CMK (cell line): ENCODE measurements at places on chromosomes 11 and 22.

DNA sequence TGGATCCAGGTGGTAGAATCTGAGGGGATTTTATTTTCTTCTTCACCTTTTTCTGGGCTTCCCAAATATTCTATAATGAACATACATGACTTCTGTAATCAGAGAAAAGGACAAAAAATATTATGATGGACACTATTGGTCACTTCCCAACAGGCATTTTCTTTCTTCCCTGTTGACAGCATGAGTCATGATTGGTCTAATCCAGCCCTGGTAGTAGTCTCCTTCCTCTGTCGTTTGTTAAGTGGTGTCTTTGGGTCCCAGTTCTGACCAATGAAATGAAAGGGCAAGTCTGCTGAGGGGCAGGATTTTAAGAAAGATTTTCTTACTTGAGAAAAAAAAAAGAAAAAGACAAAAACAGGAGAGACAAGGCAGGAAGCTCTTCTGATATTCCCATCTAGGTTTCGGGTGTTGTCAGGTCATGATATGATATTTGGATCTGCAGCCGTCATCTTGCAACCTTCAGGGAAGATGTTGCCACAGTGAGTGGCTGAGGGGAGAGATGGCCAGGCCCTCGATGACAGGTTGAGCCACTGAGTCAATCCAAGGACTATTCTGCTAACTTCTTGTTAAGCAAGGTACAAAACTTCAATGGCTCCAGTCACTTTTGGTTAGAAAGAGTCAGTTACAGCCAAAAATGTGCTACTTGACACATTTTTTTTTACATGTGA is 23.3 kb upstream of the PLEKHB1 start:
- no peak for DNase-seq

DNA sequence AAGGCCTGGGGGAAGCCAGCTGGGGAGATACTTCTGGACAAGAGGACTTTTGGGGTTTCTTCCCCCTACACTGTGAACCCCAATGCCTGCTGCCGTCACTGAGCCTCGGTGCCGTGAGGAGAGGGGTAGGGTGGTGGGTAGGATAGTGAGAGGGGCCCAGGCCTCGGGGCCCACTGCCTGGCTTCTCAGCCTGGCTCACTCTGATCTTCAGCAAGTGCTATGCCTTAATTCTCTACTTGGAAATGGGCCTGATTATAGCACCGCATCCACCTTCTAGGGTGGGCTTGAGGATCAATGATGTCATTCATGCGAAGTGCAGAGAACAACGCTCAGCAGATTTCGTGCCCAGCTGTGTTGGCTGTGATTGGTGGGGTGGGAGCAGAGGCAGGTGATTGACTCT is 76.7 kb upstream of the NECTIN1 start:
- DNase-seq, result no peak

DNA sequence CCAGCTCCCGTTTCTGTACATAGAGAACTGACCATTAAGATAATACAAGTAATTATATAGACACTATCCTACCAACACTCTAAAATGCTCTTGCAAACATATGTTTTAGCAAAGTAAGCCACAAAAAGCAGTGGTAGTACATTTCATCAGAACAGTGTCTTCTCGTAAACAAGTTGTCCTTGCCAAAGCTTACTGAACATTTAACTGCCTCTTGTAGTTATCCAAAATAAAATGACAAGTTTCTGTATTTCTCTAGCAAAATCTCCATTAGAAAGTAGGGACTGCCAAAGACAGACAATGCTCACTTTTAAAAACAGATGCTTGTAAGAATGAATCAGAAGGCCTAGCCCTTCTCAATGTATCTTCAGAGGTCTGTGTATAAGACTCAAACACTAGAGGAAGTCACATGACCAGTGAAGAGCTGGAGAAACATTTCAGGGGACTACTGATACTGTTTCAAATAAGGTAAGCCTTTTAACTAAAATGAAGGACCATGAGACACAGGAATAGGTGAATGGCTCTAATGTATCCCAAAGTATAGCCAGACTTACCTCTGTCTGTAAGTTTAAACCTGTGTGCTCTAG is 7.8 kb upstream of the ZC3H12C start:
- DNase-seq, result no peak

GRCh38 chr11:34064291-34064690 is 12.8 kb downstream of the CAPRIN1 start:
- DNase-seq, result no peak

GRCh38 chr22:20223421-20224255 is 44.5 kb downstream of the RTN4R start:
- no peak for DNase-seq

DNA sequence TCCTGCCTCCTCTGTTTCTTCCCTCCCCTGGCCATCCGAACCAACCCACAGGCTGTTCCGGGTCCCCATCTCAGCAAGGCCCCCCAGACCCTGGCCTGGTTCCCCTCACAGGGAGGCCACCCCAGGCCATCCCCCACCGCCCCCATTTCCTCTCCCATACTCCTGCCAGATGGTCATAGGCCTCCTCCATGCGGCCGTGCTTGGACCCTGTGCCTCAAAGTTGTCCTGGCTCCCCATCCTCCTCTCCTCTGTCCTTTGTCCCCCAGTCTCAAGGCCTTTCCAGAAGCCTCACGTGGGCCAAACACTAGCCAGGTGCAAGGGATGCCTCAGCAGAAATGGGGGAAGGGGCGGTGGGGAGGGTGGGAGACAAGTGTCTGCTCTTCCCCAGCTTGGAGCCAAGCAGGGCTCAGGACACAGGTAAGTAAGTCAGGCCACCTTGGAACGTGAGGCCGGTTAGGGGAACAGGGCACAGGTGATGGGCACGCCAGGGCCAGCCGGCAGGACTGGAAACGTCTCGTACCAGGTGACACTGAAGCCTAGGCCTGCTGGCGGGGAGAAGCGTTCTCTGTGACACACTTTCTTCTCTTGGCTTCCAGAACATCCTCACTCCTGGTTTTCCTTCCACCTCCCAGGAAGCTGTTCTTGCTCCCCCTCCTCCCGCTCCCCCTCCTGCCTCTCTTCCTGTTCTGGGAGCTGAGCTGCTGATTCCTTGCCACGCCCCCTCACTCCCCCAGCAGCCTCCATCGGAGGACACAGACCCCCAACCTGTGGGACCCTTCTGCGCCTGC is 31.5 kb upstream of the SLC22A12 start:
- DNase-seq, result no peak

- DNase-seq, result no peak
These were observed 21.6 kb downstream of the ASCL2 start for GRCh38 chr11:2248762-2249161.

DNA sequence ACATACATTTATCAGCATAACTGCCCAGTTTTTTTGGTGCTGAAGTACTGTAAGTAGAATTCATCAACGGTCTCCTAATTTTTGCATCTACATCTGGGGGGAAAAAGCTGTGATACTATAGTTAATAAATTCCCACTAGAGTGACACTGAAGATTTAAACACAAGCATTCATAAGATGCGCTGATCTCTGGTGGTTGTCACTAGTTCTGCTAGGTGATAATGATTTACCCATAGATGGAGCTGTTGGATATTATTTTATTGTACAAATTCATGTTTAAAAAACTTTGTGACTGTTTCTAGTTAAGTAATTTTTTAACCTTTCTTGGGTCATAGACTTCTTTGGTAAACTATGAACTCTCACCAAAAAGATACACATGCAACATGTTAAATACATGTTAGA is 106.6 kb downstream of the EMSY start:
- DNase-seq, result no peak

- DNase-seq, result peak; percentile 99
These were observed 61.8 kb downstream of the UBASH3B start for GRCh38 chr11:122717264-122717867.

- DNase-seq, result no peak
These were observed at the start of gene TRIOBP for GRCh38 chr22:37696657-37697537. Gene TRIOBP, plus strand, starts transcription at chr22:37697048. Its CDS starts 4,318 bp downstream, at chr22:37701366.

DNA sequence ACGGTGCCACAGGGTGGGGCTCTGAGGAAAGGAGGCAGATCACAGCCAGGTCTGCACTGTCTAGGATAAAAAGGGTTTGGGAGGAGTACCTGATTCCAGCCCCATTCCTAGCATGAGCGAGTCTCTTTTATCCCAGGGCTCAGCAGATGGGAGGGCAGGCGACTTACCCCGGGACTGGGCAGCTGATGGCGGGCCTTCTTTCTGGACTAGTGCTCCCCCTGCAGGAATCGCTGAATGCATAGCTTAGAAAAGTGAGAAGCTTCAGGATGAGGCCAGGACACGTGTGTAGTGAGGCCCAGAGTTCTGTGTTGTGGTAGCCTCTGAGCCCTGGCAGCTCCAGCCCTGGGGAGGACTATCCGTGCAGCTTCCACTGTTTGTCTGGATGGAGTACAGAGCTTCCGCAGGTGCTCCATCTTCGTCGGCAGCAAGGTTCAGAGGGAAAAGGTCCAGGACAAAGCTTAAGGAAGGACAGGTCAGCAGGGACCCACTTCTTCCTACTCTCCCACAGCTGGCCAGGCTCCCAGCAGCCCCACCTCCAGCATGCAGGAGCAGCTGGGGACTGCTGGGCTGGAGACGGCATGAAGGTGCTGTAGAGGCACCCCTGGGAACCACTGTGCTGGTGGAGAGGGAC is 30.4 kb downstream of the COMMD9 start:
- DNase-seq, result no peak

GRCh38 chr11:67496113-67496512 is 9.1 kb downstream of the PITPNM1 start:
- DNase-seq, result no peak

DNA sequence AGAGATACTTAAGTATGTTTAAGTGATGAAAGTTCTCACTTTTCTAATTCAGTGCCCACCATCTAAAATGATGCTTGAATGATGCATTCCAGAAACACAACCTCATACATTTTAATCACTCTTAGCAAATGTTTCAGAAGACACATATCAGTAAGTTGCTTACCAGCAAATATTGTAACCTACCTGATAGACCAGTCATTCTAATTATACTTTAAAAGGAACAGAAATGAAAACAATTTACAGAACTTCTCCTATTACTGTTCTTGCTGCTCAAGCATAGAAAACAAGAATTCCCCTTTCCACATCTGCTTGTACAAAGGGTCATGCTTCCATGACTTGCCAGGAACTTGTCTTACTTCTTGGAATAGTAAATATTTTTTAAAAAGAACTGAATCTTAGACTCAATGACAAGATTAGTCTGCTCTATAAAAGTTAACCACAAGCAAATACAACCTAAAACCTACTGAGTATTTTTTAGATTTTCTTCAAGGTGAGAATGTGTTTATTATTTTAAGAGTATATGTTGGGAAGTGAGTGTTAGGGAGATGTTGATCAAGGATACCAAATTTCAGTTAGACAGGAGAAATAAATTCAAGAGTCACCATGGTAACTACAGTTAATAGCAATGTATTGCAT is 82.0 kb upstream of the SC5D start:
- no peak for DNase-seq

DNA sequence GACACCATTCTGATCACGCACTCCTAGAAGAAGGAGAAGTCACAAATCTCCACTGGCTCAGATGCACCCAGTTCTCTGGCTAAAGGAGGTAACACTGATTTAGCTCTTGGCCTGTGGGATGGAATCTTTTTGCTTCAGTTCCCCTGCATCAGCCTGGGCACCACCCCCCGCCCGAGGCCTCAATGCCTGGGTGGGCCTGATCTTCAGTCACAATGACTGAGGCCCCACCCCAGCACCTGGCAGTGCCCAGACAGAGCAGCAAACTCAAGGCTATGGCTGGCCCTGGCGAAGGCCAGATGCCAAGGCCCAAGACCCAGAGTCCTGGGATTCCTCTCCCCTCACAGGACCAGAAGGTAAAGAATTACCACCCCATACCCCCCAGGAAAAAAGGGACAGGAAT is 5.0 kb downstream of the CYB561A3 start:
- DNase-seq, result no peak

DNA sequence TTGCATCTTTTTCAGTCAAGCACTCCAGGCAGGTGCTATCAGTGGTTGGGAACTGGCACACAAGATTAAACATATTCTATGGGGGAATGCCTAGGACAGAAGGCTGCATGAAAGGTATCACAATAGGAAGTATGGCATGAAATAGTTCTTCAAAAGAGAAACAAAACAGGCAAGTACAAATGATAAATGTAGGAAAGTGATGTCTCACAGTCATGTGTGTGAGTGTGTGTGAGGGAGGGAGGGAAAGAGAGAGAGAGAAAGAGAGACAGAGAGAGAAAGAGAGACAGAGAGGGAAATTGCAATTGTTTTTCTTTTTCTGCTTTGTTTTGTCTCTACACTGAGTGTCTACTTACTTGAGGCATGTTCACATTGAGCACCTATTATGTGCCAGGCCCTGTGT is 456.3 kb downstream of the MIAT start:
- DNase-seq, result no peak

DNA sequence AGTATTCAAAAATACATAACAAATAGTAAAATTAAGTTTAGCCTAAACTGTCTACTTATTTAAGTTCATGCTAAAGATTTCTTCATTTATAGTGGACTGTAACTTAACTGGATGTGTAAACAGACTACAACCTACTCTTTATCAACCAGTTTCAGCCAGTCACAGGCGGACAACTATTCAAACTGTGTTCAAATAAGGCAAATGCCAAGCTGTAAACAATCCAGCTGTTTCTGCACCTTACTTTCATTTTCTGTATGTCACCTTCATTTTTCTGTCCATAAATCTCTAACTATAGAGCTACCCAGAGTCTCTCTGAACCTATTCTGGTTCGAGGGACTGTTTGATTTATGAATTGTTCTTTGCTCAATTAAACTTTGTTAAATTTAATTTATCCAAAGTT is 992.8 kb downstream of the DLG2 start:
- no peak for DNase-seq

GRCh38 chr22:29302681-29303465 is 3.6 kb upstream of the GAS2L1 start:
- DNase-seq, result no peak

- DNase-seq, result no peak
These were observed 93.2 kb downstream of the TRMU start for GRCh38 chr22:46428602-46429324.

GRCh38 chr22:30186041-30186440 is 60.5 kb downstream of the LIF start:
- no peak for DNase-seq

DNA sequence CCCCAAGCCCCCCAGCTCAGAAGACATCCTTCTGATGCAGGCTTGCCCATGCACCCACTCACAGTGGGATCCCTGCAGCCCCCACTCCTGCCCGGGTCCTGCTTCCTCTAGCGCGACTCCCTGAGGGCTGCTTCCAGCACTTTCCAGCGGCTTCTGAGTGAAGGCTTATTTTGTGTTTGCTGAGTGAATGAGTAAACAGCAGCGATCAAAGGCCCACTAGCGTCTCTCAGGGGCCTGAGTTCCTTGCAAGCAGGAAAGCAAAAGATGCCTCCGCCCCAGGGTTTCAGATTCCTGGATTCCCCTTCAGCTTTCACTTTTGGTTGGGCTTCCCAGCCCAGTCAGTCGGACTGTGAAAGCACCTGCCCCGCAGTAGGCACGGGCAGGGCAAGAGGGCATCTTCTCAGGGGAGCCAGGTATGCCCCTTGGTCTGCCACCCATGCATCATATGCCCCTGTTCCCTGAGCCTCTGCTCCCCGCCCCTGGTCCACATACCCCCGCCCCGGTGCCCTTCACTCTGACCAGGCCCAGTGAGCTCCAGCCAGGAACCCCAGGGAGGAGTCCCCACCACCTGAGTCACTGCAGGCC is 9.2 kb downstream of the FADD start:
- no peak for DNase-seq

GRCh38 chr22:19149991-19150390 is at the start of gene GSC2:
Gene GSC2, minus strand, starts transcription at chr22:19150292. Its CDS starts 9 bp downstream, at chr22:19150283.
- DNase-seq, result no peak

GRCh38 chr22:19109198-19110063 is 12.8 kb downstream of the DGCR2 start:
- DNase-seq, result no peak
